ENCODE measurements at places on chromosomes 3 and 15.

DNA sequence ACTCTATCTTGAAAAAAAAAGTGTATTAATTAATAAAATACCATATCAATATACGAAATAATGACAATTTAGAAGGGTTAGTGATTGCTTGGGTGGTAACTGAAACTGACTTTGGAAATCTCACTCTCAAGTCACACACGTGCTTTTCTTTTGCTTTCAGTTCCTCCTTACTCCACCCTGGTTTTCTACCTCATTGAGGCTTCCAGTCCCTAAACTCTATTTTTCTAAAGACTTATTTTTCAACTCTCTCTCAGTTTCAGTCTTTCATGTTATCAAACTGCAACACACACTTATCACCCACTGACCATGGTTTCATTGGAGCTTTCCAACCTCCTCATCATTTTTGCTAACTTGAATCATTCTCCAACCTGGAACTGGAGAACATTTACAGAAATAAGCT, 23.5 kb downstream of the IL12A start:
- DNase-seq: no peak
- no peak overlapping the region for H3K27ac ChIP-seq
- H3K4me3 ChIP-seq: no peak overlapping the region
- no peaks in the 10 kb centered on the region for H3K36me3 ChIP-seq
- H3K27me3 ChIP-seq: no peaks in the 10 kb centered on the region

DNA sequence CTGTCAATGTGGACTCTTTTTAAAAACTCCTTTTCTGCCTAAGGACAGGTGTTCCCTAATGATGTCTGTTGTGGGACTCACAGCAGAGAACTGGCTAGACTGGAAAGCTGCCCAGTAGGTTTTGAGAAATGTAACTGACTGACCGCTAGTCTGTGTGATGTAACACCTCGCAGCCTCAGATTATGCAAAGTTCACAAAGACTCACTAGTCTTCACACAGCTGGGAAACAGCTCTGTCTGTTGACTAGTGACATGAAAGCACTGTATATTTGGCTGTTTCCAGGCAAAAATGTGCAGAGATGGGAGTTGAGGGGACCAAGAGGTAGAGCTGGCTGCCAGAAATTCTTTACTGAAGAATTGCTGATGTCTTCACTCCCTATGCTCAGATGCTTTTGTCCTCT, 10.3 kb downstream of the PDZRN3 start:
- H3K4me3 ChIP-seq: no peak overlapping the region
- H3K27ac ChIP-seq: no peak overlapping the region
- peaks cover 14% of the 10 kb centered on the region for H3K36me3 ChIP-seq

DNA sequence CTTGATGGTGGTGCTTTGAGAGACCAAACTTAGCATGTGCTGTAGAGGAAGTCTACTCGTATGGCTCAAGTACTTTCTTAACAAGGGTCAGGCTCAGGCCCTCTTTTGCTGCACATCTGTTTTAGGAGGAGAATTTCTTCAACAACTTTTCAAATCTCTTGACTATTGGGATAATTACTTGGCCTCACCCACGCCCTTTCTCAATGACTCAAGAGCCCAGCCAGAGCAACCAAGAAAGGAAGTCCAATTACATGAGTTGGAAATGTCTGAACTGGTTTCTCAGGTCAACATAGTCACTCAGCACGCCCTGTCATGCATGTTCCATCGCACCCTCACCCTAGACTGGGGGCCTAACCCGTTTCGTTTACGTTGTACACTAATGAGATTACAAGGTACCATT, 44.8 kb upstream of the UMPS start:
- H3K4me3 ChIP-seq: no peak overlapping the region
- DNase-seq: peak; percentile 22
- no peaks in the 10 kb centered on the region for H3K27me3 ChIP-seq
- no peaks in the 10 kb centered on the region for H3K36me3 ChIP-seq
- H3K4me1 ChIP-seq: no peaks in the 10 kb centered on the region

DNA sequence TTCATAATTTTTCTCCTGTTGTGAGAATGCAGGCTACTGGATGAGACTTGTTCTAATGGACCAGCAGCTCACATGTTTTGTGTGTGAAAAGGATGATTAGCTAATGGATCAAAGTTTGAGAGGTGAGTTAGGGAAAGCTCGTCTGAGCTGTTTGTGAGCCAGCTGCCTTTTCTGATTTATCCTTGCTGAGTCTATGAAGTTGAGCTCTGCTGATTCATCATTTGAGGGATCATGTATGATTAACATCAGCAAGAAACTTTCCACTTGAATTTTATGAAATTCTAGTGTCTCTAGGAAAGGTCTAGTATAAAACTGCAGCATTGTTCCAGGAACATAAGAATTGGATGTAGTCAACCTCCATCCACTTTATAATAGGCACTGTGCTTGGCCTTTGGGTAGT, 698.7 kb downstream of the NTRK3 start:
- no peaks in the 10 kb centered on the region for H3K36me3 ChIP-seq
- H3K4me1 ChIP-seq: no peaks in the 10 kb centered on the region
- H3K27me3 ChIP-seq: no peaks in the 10 kb centered on the region
- no peak overlapping the region for H3K4me3 ChIP-seq

DNA sequence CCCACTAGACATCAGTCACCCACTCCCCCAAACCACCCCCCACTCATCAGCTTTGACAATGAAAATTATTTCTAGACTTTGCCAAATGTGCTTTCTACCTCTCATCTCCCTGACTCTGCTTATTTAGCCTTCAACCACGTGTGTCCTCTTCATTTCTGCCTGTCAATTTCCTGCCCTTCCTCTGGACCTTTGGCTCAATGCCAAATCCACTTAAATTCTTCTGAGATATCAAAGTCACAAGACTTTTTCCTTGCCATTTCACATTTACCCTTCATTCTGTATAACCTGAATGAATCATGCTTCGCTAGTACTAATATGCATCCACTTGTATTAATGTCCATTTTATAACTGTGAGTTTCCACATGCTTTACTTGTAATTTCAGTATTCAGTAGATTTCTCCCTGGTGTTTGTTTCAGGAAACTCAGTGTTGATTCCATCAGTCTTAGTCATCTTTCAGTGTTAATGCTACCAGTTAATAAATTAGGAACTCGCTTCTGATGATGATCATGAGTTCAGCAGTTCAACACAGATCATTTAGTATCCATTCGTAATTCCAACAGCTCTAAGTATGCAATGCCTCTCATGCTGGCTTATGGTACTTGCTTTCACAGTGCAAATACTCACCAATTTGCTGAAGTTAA, 128.2 kb upstream of the OSTN start:
- no peak overlapping the region for H3K27ac ChIP-seq
- H3K4me3 ChIP-seq: no peak overlapping the region
- no peak for DNase-seq

DNA sequence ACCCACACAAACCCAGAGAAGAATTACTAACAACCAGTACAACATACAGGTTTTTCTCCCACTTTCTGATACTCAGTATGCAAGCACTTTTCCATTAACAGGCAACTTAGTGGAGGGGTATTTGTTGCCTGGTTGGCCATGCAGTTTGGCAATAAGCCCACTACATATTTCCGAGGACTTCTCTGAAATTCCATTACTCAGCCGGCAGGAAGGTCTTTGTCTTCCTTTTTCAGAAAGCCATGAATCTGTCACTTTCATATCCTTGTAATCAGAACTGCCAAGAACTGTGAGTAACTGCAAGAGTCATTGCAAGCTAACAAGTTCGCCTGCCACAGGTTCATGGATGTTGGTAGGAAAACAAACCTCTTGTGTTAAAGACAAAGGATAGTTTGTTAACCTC, 422.3 kb upstream of the ROBO1 start:
- no peaks in the 10 kb centered on the region for H3K36me3 ChIP-seq
- no peak for DNase-seq
- H3K4me1 ChIP-seq: no peaks in the 10 kb centered on the region
- H3K27me3 ChIP-seq: no peaks in the 10 kb centered on the region
- no peak overlapping the region for H3K4me3 ChIP-seq

- H3K4me1 ChIP-seq: peaks cover 3% of the 10 kb centered on the region
- peak; percentile 81 for DNase-seq
- H3K4me3 ChIP-seq: peak within 1 kb of the TSS; percentile 86
- H3K27ac ChIP-seq: peak within 1 kb of the TSS; percentile 21
- peaks cover 20% of the 10 kb centered on the region for H3K36me3 ChIP-seq
Measured at GRCh38 chr3:52056521-52056967, at the start of gene DUSP7. TSS of gene DUSP7 (minus strand) at chr3:52056571. CDS start at chr3:52056366, 205 bp downstream.

- DNase-seq: no peak
- H3K27me3 ChIP-seq: peaks cover 22% of the 10 kb centered on the region
- H3K4me3 ChIP-seq: no peak overlapping the region
- no peak overlapping the region for H3K27ac ChIP-seq
Measured at GRCh38 chr15:89772932-89773583, 3.1 kb upstream of the MESP2 start.

DNA sequence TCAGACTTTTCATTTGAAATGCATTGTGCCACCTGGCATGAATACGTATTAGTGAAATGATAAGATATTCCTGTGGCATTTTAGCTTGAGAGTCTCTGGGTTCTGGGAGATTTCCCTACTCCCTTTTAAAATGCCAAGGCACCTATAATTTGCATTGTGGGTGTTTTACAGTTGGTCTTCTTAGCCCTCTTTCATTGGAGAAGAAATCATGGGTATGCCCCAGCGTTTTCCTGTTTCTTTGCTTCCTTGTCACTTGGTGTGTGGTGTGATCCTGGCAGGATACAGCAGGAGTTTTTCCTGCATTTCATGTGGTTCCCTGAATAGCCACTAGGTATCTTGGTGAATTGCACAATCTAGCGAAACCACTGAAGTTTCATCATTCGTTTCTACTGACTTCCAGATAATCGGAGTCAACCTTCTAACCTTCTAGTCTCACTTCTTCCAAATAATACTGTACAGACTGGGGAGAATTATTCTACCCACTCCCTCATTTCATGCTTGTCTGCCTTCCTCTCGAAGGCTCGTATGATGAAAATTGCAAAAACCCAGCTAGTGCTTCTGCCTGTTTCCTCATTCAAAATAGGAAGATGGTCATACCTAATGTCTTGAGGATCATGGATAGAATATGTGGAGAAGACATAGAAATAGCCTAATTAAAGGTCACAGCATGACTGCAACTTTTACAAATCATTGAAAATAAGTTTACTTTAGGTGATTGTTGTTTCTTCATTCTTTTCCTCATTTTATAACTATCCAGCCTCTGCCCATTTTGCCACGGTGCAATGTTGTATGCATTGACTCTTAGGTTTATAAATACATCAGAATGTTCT, 2.6 kb downstream of the BHLHE40 start:
- H3K36me3 ChIP-seq: peaks cover 32% of the 10 kb centered on the region
- no peak overlapping the region for H3K27ac ChIP-seq
- peaks cover 11% of the 10 kb centered on the region for H3K4me1 ChIP-seq
- peak overlapping the region; percentile 95 for H3K4me3 ChIP-seq
- H3K27me3 ChIP-seq: peaks cover 5% of the 10 kb centered on the region

GRCh38 chr15:40600956-40601355, 6.9 kb downstream of the KNL1 start:
- no peak overlapping the region for H3K4me3 ChIP-seq
- no peaks in the 10 kb centered on the region for H3K4me1 ChIP-seq
- no peaks in the 10 kb centered on the region for H3K27me3 ChIP-seq
- DNase-seq: no peak
- H3K27ac ChIP-seq: no peak overlapping the region

- no peaks in the 10 kb centered on the region for H3K27me3 ChIP-seq
- no peak overlapping the region for H3K27ac ChIP-seq
- H3K4me1 ChIP-seq: peaks cover 26% of the 10 kb centered on the region
- peaks cover 82% of the 10 kb centered on the region for H3K36me3 ChIP-seq
- DNase-seq: no peak
Measured at GRCh38 chr15:63054985-63055384, 12.4 kb downstream of the TPM1 start.

DNA sequence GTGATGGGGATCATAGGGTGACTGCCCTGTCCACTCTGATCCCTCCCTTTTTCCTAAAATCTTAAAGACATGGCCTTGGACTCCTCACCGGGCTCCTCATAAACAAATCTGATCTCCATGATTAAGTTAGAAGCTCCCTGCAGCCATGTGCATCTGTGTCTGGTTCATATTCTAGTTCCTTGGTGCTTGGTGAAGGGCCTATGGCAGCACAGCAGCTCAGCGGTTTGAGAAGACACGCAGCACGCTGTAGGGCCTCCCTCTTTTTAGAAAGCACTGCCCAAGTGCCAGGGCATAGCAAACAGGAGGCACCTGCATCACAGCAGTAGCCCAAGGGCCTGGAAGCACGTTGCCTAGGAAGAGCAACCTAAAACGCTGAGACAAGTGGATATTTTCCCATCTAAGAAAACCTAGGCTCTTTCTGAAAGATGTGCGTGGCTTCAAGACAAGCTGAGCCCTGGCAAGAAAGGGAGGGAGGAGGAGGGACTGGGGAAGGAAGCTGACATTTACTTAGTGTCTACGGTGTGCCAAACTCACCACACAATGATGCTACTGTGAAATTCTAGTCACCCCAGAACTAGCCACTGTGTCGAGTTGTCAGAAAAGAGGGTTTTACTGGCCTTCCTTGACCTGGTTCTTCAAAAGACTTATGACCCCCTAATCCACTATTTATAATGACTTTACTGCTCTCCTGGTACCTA, 14.9 kb upstream of the ULK3 start:
- no peak overlapping the region for H3K27ac ChIP-seq
- no peaks in the 10 kb centered on the region for H3K4me1 ChIP-seq
- no peaks in the 10 kb centered on the region for H3K27me3 ChIP-seq
- peaks cover 11% of the 10 kb centered on the region for H3K36me3 ChIP-seq

DNA sequence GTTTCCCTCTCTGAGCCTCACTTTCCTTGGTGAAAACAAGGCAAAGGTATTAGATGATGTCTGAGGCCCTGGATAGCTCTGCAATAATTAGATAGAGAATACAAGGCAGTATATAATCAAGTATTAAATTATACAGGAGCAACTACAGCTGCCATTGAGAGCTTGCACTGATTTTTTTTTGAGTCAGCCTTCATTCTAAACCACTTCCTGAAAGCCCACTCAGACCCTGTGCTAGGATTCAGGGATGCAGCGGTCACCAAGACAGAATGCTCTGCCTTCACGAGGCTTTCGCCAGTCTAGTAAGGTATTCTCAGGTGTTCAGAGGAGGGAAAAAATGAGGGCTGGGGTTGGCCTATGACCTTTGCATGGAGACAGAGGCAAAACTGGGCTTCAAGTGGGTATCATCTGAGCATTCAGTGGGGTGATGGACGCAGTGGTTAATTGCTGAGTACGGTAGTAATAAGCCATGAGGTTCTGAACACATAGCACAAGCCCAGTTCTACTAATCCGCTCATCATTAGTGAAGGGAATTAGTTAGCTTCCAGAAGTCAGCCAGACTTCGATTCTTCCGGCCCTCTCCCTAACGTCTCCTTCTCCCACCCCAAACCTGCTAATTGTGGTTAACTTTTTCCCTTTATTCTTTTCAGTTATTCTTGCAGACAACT, 3.6 kb downstream of the VGLL4 start:
- H3K4me1 ChIP-seq: peaks cover 27% of the 10 kb centered on the region
- no peak for DNase-seq
- H3K4me3 ChIP-seq: peak overlapping the region; percentile 88
- H3K36me3 ChIP-seq: no peaks in the 10 kb centered on the region
- no peaks in the 10 kb centered on the region for H3K27me3 ChIP-seq

- no peak for DNase-seq
- no peak overlapping the region for H3K27ac ChIP-seq
- no peaks in the 10 kb centered on the region for H3K4me1 ChIP-seq
- H3K27me3 ChIP-seq: no peaks in the 10 kb centered on the region
- H3K4me3 ChIP-seq: no peak overlapping the region
- H3K36me3 ChIP-seq: no peaks in the 10 kb centered on the region
Measured at GRCh38 chr15:95676500-95676899, 654.0 kb upstream of the NR2F2 start.
